ENCODE measurements at places on chromosomes 13 and 19.

- DNase-seq, result no peak
Measured at GRCh38 chr13:75931116-75931515, 295.0 kb downstream of the LMO7 start.

DNA sequence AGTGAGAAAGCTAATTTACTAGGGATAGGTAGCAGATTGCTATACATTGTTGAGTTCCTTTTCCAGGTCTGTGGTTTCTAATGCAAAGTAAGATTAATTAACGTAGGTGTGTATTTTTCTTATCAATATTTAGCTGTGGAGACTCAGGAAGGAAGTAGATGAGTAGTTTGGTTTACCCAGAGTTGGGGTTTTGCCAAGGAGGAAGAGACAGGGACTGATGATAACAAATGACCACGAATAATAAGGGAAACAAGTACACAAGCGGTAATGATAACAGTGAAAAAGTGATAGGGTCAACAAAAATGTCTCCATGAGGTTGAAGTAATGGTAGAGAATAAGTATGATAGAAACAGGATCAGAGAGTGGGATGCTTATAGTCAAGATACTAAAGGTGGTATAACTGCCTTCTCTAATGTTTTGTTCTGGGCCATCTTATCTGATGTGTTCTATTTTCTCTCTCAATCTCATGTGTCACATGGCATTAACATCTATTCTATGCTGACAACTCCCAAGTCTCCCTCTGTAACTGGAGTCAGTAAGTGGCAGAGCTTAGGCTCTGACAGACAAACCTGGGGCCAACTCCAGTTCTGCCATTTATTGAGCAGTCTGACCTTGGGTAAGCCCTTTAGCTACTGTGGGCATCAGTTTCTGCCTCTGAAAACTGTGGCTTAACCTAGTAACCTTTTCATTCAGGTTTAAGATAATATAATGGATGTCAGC, 8.8 kb downstream of the OBI1 start:
- no peak for DNase-seq

DNA sequence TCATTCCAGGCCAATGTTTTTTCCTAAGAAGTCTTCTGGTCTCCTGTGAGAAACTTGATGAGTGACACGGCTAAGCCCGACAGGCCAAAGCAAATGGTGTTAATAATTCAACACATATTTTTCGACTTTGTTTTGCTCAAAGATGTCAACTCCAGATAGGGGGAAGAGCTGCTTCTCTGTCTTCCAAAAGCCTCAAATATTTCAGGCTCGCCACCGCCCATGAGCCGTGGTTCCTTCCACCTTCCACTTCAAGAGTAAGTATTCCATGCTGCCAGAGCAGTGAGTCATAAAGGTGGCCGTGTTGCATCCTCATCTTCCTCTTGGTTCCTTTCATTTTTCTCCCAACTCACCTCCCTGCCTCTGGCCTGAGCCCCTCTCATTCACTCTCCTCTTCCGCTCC, 272.6 kb downstream of the EFNB2 start:
- DNase-seq, result no peak

GRCh38 chr13:113897161-113897560, 33.3 kb upstream of the GAS6 start:
- DNase-seq, result no peak

DNA sequence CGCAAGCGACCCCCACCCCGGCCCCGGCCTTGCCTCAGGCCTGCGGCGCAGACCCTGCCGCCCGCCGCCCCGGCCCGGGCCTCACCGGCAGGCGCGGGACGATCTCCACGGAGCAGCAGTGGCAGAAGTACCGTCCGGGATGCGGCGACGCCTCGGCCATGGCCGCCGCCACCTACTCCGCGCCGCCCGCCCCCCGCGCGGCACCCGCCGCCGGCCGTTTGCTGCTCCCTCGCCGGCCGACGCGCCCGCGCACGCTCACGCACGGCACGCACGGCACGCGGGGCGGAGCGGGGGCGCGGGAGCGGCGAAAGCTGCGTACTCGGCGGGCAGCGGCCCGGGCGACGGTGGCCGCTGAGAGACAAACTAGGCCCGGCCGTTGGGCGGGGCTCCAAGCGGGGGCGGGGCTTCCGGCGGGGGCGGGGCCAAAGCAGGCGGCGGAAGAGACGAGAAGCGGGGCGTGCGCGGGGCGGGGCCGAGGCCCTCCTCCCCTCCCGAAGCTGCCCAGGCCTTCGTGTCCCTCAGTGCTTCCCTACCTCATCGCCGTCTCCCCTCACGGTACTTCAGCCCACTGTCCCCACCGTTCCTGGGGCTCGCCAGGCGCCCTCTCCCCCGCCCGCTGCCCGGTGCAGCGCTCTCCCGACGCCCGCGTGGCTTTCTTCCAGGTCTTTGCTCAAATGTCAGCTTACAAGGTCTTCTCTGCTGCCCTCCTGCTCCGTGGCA, at the start of gene RNF126:
Gene RNF126 (minus strand): TSS at position 253 of the 720 bp plus-strand sequence. CDS start 93 bp downstream, at position 160.
- DNase-seq, result peak; percentile 96

- DNase-seq, result no peak
Measured at GRCh38 chr19:2062389-2062729, 11.3 kb upstream of the MKNK2 start.

DNA sequence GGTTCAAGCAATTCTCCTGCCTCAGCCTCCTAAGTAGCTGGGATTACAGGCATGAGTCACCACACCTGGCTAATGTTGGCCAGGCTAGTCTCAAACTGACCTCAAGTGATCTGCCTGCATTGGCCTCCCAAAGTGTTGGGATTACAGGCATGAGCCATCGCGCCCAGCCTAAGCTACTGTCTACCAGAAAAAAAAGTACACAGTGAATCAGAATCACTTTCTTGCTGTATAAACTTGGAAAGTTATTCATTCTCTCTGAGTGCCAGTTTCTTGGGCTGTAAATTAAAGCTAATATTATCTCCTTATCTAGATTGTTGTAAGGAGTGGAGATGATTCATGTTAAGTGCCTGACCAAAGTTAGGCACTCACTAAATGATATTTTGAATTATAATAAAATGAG, 242.8 kb downstream of the ENOX1 start:
- no peak for DNase-seq

- no peak for DNase-seq
Measured at GRCh38 chr19:30621326-30621920, 249.2 kb downstream of the ZNF536 start.

- DNase-seq, result no peak
Measured at GRCh38 chr13:33034882-33035520, 18.8 kb downstream of the KL start.

DNA sequence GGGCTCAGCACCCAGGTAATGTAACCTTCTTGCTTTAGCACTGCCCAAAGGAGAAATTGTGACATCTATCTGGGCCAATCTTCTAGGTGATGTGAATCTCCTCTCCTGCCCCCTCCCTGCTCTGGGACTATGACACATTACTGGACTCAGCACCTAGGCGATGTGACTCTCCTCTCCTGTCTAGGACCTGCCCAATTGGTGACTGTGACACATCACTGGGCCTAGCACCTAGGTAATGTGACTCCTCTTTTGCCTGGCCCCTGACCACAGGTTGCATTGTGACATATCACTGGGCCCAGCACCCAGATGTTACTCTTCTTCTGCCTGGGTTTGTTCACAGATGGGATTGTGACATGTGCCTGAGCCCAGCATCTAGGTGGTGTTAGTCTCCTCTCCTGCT, 45.0 kb downstream of the ZNF85 start:
- no peak for DNase-seq

- no peak for DNase-seq
Measured at GRCh38 chr19:35353635-35354034, 4.6 kb upstream of the FFAR3 start.

- DNase-seq, result no peak
Measured at GRCh38 chr19:29001141-29001581, 211.8 kb downstream of the UQCRFS1 start.

- peak; percentile 46 for DNase-seq
Measured at GRCh38 chr19:1754636-1755466, 1.5 kb downstream of the ONECUT3 start.

DNA sequence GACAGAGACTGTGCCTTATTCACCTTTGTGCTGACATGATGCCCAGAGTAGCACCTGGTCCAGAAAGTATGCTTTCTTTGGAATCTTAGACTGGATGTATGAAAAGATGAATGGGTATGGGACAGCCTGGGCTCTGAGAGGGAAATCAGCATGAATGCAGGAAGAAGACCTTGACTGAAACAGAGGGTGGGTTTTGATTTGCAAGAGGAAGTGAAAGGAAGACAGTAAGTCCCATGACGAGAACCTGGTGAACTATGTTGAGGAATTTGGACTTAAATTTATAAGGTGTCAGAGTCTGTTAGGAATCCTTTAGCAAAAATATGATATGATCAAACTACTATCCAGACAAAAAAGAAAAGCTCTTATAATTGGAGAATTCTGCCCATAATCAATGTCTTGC, 301.9 kb downstream of the SPRY2 start:
- DNase-seq, result no peak

DNA sequence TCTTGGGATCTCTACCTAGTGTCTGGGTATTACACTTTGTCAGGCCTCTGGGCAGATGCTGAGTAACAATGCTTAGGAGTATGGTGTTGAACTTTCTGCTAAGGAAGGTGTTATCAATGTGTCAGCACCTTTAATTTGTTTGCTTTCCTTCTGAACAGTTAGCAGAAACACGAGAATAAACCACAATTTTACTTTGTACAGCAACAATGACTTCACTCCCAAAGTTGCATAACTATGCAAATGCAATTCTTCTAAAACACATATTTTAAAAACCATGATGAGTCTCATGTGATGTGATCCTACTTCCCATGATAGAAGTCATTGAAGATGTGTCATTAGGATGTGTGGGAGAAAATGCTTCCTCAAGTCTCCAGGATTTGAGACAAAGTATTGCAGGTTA, 155.0 kb downstream of the POSTN start:
- DNase-seq, result no peak

GRCh38 chr13:68439817-68440216, 1209.7 kb upstream of the PCDH9 start:
- DNase-seq, result no peak

DNA sequence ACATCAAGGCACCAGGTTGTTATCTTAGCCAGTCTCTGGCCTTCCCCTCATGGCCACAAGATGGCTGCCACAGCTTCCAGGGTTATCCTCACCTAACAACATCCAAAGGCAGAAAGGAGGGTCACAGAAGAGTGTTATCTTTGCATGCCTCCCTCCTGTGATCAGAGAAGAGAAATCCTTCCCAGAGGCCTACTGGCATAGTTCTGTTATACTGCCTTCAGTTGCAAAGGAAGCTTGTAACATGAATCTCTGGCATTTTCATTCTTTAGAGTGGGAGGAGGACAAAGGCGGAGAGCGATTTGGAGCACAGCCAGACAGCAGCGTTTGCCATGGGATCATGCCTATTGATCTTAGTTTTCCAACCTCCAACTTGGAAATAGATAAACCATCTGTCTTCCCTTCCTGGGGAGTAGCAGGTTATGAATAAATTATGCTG, 135.7 kb downstream of the DNAJC15 start:
- no peak for DNase-seq

GRCh38 chr13:57675526-57675925, 44.0 kb downstream of the PCDH17 start:
- no peak for DNase-seq

DNA sequence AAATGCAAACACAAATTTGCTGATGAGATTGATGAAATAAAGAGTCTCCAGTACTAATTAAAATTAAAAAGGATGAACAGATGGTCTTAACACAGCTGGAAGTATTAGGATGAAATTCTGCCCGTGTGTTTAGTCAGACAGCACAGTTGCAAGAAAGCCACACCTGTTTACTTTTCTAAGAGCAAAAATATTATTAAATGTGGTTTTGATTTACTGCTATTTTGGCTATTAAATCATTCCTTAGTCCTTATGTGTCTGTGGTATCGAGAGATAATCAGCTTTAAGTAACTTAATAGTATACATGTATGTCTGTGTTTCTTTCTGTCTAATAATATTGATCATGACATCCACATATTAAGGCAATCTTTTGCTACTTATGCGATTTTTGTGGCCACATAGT, 494.9 kb downstream of the GPC6 start:
- no peak for DNase-seq

DNA sequence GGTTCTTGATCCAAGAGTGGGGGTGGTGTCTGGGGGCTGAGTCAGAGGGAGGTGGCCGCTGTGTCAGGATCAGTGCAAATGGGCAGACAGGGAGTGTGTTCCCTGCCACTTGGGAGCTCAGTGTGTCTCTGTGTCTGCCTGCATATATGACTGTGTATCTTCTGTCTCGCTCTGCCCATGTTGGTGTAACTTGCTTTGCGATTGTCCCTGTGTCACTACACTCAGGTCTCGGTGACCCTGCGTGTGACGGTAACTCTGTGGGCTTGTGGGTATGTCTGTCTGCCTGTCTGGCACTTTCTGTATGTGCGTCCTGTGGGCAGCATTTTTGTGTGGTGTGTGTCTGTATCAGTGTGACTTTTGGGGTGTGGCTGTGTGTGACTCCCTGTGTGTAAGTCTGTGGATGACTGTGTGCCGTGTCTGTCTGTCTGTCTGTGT, 8.2 kb upstream of the ERFL start:
- DNase-seq, result no peak

DNA sequence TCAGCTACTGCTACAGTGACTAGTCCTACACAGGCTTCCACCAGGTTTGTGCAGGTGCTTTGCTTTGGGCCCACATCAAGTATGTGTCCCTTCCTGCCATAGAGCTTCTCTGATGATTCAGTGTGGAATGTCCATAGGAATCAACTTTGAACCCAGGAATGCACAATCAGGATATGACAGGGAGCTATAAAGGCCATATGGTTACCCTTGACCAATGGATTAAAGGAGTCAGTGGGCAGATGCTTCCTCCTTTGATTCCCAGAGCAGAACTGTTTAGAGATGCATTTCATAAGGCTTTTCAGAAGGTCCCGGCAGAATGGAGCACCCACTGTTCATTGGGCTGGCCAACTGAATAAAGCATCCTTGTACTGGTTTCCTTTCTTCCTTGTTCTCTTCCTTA, 145.2 kb upstream of the WASF3 start:
- no peak for DNase-seq

- DNase-seq, result no peak
Measured at GRCh38 chr13:54261856-54262255, 1233.2 kb downstream of the OLFM4 start.
